Activated T-cell treated with anti-CD3 and anti-CD28 coated beads for 1 hour (primary cell): ENCODE measurements at places on chromosomes 2 and 18.

DNA sequence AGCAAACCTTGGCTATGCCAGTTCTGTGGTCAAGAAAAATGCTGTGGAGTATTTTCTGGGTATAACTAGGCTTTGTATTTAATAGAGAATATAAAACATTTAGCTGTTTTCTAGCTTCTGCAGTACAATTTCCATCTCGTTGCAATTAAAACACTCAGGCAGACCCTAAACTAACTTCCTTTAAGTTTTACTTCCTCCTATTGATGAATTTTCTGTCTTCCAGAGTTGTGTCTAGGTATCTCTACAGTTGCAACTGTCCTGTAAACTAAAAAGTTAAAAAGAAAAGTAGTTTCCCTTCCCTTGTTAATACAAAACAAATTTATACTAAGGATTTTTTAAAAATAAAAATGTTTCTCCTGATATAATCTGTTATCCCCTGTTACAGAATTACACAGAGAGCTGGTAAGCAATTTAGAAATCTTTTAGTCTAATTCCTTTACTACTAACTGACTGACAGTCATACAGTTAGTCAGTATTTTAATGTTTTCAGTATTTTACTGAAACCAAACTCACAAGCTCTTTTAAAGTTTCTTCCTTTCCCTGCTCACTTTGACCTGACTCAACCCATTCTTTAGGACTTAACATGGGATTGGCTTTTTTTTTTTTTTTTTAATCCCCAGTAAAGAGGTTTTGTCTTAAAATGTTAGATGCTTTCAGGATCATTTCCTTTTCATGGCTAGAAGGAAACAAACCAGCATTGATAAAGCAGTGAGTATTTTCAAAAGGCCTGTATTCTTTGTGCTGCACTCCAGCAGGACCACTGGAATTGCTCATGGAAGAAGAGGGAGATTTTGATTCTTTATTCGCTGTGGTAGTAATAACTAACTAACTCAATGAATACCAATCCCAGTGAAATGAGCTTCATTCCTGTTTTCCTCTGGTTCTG is 22.9 kb downstream of the ITGAV start:
- DNase-seq, result no peak

GRCh38 chr18:37527395-37527794 is 38.2 kb downstream of the CELF4 start:
- no peak for DNase-seq

DNA sequence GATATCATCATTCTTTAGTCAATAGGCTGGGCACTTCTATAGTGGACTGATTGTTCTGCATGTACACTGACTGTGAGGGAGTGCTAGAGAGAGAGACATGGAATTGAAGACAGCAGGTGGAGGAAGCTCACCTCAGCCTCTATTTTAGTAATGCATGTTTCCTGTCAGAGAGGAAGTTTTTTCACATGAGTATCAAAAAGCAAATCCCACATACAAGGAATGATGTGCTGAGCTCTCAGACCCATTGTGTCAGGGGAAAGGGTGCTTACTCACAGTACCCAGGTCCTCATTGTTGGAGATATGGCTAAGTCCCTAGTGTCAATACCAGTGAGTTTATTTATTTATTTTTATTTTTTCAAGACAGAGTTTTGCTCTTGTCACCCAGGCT is 9.9 kb upstream of the CDK15 start:
- DNase-seq, result no peak

DNA sequence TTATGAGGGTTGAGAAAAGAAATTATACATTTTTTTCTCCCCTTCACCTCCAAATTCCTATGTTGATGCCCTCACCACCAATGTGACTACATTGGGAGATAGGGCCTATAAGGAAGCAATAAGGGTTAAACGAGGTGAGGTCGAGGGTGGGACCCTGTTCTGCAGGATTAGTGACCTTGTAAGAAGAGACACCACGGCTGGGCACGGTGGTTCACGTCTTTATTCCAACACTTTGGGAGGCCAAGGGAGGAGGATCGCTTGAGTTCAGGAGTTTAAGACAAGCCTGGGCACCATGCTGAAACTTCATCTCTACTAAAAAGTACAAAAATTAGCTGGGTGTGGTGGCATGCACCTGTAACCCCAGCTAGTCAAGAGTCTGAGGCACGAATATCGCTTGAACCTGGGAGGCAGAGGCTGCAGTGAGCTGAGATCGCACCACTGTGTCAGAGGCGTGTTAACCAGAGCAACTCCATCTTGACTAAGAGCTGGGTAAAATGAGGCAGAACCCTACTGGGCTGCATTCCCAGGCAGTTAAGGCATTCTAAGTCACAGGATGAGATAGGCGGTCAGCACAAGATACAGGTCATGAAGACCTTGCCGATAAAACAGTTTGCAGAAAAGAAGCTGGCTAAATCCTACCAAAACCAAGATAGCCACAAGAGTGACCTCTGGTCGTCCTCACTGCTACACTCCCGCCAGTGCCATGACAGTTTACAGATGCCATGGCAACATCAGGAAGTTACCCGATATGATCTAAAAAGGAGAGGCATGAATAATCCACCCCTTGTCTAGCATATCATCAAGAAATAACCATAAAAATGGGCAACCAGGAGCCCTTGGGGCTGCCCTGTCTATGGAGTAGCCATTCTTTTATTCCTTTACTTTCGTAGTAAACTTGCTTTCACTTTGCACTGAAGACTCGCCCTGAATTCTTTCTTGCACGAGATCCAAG is 77.0 kb downstream of the NCAPH start:
- DNase-seq, result no peak

DNA sequence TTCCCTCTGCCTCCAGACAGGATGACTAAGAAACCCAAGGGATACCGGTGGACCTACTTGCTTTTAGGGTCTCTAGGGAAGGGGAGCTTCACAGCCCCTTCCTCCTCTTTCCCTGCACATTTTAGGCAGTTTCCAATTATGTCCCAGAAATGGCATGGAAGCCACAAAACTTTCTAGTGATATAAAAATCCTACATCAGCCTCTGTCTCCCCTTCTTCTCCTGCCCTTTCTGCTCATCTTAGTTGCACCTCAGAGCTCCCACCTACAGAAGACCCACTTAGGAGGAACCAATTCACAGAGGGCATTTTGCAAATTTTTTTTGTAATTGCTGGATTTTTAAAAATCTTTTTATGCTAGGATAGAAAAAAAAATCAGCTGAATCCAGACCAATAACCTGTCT is 263.1 kb downstream of the TNS1 start:
- DNase-seq, result no peak

DNA sequence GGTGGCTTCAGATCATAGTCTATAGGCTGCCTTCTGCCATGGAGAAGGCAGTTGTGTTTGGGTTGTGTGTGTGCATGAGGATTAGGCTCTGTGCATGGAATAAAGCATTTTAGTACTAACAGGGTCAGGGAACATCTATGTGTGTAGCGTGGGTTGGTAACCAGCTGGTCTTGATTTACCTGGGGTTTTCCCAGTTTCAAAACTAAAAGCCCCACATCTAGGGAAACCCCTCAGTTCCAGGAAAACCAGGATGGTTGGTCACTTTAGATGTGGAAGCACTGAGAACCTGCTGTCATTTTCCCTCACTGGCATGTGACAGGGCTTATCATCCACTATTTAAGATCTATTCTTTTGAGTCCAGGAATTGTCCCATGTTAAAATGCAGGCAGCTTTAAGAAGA is 116.3 kb downstream of the POLE4 start:
- no peak for DNase-seq

DNA sequence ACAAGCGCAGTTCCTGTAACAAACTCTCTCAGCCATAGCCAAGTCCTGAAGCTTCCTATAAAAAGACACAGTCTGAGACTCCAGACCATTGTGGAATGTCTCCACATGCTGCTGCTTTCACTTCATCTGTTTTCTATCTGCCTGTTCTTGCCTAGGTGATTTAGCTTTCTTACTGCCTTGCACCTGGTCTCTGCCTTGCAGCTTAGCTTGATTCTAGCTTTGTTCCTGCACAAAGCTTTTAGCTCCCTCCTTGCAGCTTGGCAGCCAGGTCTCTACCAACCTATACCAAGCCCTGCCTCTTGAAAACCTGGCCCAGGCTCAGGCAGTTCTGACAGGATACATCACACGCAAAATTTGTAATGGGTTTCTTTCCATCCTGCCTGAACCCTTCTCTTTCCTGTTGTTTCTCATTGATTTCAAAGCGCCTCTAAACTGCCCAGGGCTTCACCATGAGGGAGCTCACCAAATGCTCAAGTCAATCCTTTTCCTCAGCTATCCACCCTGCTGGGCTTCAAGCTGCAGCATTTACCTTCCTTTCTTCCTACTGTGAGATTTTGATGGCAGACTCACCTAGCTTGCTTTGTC is 941.3 kb upstream of the NXPH2 start:
- no peak for DNase-seq

- DNase-seq, result no peak
These were observed 50.5 kb upstream of the LGALSL start for GRCh38 chr2:64403426-64403825.

GRCh38 chr18:31044926-31045325 is 2.4 kb upstream of the DSC3 start:
- no peak for DNase-seq

DNA sequence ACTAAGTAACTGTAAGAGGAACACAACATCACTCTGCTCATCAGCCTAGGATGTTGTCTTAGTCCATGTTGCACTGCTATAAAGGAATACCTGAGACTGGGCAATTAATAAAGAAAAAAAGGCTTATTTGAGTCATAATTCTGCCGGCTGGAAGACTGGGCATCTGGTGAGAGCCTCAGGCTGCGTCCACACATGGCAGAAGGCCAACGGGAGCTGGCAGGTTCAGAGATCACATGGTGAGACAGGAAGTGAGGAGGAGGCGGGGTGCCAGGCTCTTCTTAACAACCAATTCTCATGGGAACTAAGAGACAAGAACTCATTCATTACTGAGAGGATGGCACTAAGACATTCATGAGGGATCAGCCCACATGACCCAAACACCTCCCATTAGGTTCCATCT is 46.8 kb downstream of the EPG5 start:
- no peak for DNase-seq

GRCh38 chr18:27447451-27447881 is 262.4 kb upstream of the CHST9 start:
- no peak for DNase-seq

- no peak for DNase-seq
These were observed 122.5 kb downstream of the SOCS6 start for GRCh38 chr18:70411307-70411706.

GRCh38 chr2:16031848-16032159 is 91.5 kb downstream of the MYCN start:
- DNase-seq, result no peak

DNA sequence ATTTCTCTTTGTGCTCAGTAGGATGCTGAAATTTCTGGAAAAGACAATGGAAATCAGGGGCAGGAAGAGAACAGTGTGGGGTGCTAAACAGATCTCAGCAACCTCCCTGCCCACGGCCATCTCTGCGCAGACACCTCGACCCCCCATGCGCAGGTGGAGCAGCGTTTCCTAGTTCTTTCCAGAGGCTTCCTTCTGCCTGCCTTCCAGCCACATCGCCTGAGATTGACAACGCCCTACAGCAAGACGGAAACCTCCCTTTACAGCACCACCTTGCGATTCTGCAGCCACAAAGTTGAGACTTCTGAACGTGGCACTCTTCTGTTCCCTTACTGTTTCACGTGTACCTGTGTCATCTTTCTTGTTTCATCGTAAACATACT is 31.4 kb upstream of the CASP8 start:
- no peak for DNase-seq

DNA sequence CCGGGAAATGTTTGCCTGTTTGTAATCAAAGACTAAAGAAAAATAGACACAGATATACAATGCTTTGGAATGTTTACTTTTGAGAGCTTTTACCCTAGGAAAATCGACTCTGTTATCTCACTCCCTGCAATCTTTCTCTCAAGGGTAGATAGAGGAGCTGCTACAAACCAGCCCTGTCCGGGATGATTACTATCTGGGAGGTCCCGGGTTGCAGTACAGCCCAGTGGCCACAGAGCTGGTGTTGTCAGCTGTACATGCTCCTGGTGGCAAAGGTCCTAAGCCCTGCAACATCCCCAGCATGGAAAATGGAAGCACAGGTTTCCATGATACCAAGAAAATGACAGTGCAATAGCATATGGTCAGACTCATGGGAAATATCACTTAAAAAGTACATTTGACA is 570.5 kb upstream of the SOX11 start:
- no peak for DNase-seq

- no peak for DNase-seq
These were observed 60.9 kb downstream of the AAK1 start for GRCh38 chr2:69582582-69583176.

- no peak for DNase-seq
These were observed 479.5 kb downstream of the ARHGAP15 start for GRCh38 chr2:143608758-143609157.

DNA sequence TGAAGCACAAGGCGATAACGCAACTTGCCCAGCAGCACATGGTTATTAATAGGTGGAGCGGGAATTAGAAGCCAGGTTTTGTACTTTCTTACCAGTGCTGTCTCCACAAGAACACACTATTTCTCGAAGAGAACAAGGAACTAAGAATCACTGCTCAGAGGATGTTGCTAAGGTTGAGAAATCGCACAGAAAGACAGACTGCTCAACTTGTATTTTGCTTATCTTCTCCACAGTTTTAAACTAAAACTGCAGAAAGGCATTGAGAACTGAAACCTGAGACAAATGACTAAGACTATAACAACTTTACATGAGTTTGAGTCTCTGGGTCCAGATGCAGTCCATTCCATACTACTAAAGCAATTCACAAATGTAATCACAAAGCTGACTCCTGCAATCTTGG is 6.2 kb downstream of the PRKD3 start:
- DNase-seq, result no peak

- DNase-seq, result no peak
These were observed 37.2 kb downstream of the CREG2 start for GRCh38 chr2:101349893-101350662.

DNA sequence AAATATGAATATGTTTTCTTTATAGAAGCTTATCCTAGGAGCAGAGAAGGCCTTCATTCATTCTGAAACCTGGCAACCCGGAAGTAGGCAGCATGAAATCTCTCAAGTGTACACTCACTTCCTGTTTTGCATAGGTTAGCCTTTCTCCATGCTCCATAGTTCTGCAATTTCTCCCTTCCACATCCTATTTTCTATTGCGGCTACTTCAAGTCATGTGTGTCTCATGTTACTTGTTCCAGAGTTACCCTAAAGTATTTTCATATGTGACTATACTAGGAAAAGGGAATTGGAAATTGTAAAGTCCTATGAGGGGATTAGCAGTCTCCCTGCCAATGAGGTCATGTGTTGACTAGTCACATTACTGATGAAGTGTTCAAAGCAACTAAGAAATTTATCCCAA is 320.6 kb downstream of the NCKAP5 start:
- no peak for DNase-seq

DNA sequence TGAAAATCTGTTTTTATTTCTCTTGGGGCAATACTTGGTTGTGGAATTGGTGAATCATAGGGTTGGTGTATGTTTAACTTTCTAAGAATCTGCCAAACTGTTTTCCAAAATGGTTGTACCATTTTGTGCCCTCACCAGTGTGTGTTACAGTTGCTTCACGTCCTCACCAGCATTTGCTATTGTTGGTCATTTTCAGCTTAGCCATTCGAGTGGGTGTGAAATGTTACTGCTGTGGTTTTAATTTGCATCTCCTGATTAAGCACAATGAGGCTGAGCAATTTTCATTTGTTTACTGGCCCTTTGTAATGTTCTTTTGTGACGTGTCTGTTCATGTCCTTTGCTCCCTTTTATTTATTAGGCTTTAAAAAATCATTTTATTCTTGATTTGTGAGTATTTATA is 49.7 kb downstream of the FOSL2 start:
- DNase-seq, result no peak
